ENCODE measurements at places on chromosomes 6 and 20.

- no peak for DNase-seq
These were observed 143.5 kb upstream of the BMP2 start for GRCh38 chr20:6623989-6624388.

DNA sequence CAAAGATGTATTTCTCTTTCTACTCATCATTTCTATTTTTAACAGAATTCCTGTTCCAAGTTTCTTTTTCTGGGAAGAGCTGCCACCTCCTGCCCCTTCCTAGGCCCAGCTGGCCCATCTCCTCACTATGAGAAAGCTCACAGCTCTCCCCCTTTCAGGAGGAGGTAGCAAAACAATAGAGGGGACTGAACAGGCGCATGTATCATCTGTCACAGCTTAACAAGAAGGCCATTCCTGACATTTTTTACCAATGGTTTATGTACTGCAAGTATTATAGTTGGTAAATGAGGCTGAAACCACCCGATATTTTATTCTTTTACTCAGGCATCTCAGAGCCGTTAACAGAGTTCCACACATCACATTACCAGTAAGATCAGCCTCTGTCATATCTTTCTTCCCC, 103.7 kb upstream of the MTHFD1L start:
- DNase-seq: no peak

GRCh38 chr6:117597755-117598154, 4.6 kb downstream of the GOPC start:
- DNase-seq: no peak

DNA sequence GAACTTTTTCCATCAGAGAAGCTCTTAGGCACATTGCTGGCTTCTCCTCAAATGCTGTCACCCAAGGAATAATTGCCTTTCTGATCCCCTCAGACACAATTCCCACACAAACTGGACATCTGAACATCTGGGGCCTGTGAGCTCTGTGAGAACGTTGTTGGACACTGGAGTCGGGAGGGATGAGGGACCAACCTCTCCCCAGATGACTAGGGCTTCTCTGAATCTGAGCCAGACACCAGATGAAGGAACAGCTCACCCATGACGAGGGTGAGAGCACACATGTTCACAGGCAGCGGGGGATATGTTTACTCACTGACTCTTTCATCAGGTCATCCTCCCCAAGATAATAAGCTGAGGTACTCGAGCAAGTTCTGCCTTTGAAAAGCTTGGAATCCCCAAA, 283.9 kb upstream of the SUPT3H start:
- DNase-seq: no peak

GRCh38 chr6:128240024-128240428, 280.4 kb downstream of the PTPRK start:
- no peak for DNase-seq

DNA sequence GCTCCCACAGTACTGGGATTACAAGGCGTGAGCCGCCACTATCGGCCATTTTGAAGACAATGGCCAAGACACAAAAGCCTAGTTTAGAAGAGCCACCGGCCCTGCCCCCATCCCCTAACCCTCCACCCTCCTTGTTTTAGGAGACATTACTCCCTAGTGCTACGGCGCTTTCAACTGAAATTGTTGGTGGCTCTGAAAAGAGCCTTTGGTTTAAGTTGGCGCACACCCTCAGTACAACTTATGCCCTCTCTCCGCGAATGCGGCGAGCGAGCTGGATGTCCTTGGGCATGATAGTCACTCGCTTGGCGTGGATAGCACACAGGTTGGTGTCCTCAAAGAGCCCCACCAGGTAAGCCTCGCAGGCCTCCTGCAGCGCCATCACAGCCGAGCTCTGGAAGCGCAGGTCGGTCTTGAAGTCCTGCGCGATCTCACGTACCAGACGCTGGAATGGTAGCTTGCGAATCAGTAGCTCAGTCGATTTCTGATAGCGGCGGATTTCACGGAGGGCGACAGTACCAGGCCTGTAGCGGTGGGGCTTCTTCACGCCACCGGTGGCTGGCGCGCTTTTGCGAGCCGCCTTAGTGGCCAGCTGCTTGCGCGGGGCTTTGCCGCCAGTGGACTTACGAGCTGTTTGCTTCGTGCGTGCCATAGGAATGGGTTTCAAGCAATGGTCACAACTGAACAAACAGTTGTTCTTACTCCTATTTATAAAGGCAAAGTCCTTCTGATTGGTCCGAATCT, 114.9 kb upstream of the BTN3A2 start:
- peak; percentile 84 for DNase-seq

DNA sequence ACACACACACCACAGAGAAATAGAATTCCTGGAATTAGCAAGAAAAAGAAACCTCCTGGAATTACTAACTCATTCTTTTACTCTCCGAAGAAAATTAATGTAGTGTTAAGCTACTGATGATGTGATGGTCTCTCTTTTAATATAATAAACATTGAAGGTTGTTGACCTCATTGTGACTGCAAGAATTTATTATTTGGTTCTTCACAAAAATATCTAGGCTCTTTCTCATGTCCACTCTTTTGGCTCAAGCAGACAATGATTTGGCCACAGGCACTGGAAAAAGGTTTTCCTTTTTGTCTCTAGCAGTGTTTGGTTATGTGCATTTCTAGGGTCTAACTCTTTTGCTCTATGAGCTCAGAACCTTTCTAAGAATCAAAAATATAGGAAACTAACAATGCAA, 811.9 kb downstream of the TENT5A start:
- no peak for DNase-seq

DNA sequence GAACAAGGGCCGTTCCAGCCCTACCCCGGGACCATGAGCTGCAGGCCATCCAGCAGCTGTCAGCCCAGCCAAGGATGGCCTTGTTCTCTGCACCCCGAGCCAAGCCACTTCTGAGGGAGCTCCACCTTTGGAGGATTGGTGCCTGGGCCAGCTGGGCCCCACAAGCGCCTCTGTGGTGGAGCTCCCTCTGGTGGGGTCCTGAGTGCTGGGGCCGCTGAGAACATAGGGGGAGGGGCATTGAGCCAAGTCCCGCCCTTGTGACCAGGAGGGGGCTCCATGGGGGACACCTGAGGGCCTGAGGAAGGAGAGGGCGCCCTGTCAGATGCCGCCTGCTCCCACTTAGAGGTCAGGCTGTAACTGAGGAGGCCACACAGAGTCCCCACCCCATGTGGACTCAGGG, 43.2 kb downstream of the YTHDF1 start:
- no peak for DNase-seq

DNA sequence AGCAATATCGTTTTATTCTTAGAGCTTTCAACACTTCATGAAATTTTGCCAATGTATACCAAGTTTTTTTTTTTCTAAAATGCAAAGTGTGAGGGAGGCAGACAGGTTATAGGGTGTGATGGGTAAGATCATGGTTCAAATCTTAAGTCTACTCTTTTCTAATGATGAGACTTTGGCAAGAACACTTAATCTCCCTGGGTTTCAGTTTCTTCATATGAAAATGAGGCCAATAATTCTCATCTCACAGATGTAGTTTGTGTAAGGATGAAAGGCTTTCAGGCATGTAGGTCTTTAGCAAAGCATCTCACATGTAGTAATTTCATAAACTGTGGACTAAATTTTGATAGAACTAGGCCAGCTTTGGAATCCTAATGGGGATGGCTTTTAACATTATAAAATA, 457.1 kb downstream of the QKI start:
- DNase-seq: no peak

DNA sequence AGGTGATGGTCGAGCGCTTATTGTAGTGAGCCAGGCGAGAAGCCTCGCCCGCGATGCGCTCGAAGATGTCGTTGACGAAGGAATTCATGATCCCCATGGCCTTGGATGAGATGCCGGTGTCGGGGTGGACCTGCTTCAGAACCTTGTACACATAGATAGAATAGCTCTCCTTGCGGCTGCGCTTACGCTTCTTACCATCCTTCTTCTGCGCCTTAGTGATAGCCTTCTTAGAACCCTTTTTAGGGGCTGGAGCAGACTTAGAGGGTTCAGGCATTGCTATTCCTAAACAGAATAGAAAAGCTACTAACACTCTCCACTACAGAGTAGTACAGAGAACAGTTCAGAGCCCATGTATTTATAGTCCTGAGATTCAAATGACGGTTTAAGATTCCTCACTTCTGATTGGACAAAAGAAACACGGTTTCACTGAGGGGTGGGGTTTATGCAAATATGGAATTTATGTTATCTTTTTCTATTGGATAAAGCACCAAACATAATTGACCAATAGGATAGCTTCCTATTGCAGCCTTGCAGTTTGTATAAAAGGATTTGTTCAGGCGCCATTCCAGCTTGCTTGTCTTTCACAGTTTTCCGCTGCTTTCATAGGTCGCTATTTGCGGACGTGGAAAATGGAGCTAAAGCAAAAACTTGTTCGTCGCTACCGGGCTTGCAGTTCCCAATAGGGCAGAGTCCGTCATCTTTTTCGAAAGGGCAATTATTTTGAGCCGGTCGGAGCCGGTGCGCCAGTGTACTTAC, 43.7 kb upstream of the HFE start:
- peak; percentile 98 for DNase-seq

- no peak for DNase-seq
These were observed 521.7 kb downstream of the EPM2A start for GRCh38 chr6:145213614-145214013.

DNA sequence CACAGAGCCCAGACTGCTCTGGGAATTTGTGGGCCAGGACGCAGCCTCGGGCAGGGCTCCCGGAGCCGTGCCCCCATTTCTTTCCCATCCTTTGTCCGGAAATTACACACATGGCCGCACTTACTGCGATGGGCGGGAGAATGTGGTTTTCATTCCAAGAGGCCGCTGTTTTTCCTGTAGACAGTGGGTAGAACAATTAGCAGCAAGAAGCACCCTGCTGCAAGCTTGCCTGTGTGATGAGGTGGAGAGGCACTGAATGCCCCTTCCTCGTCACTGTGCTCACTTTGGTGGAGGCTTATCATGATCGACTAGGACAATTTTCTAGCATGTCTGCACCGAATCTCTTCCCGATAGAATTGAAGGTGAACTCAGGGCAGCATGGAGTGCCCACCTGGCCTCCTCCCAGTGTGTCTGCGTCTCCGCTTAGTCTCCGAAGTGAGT, 102.8 kb downstream of the DACT2 start:
- DNase-seq: no peak

DNA sequence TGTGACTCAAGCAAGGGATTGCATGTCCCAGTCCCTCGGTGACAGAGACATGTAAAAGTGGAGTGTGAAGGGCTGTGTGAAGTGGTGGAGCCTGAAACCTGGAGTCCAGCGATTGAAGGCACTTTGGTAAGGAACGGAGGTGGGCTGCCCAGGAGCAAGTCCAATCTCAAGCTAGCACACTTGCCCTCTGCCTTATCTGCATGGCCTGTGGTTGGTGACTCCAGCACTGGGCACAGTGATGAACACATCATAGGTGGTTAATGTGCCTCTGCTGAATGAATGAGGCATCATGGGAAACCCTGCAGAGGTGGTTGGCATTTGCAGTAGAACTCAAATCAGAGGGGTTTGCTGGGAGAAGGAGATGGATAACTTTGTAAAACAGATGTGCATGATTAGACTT, 14.9 kb upstream of the ULBP3 start:
- DNase-seq: no peak

DNA sequence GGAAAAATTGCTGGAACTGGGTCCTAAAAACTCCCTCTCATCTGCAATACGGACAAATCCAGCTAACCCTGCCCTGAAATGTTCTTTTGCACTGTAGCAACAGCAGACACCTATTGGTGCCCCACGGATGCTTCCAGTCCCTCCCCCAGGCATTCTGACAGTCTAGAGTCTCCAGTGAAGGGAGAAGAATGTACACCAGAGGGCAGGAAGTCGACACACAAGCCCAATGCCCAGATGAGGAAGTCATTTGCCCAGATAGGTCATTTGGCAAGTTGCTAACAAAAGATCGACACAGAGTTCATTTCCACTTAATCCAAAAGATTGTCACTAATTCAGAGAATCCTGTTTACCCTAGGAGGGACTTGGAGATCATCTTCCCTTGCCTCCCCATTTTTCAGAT, 293.0 kb upstream of the PRDM1 start:
- DNase-seq: no peak

DNA sequence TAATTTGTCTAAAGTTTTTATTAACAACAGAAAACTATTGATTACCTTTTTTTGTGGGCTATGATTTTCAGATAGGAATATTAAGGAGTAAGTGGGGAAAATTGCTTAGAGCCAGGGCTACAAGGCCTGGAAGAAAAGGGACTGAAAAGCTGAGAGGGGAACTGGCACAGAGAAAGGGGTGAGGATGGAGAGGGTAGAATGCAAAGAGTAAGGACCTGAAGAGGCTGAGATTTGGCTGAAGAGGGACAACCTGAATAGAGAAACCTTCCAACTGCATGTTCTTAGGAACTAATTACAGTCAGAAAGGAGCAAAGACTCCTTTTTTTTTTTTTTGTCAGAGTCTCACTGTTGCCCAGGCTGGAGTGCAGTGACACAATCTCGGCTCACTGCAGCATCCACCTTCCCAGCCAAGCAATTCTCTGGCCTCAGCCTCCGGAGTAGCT, 16.7 kb downstream of the BTN2A1 start:
- DNase-seq: no peak

DNA sequence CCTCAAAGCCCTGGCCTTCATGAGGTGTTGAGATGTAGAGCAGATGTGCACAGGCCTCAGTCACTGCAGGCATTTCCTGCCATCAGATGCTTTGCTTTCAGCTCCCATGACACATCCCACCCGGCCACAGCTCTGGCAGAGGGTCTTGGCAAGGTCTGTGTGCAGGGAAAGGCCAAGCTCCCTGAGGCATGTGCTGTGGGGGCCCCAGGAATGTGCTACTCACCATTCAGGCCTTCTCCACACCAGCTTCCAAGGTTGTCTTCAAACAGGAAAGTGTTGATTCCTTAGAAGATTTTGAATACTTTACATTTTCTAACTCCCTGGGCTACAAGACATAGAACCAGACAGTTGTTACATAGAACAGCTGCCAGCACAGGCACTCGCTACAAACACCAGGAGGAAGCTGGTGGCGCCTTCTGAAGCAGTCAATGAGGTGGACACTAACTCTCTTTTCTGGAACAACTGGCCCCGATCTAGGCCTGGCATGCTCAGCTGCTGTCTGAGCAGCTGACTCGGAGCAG, 27.8 kb downstream of the CASS4 start:
- peak; percentile 87 for DNase-seq

DNA sequence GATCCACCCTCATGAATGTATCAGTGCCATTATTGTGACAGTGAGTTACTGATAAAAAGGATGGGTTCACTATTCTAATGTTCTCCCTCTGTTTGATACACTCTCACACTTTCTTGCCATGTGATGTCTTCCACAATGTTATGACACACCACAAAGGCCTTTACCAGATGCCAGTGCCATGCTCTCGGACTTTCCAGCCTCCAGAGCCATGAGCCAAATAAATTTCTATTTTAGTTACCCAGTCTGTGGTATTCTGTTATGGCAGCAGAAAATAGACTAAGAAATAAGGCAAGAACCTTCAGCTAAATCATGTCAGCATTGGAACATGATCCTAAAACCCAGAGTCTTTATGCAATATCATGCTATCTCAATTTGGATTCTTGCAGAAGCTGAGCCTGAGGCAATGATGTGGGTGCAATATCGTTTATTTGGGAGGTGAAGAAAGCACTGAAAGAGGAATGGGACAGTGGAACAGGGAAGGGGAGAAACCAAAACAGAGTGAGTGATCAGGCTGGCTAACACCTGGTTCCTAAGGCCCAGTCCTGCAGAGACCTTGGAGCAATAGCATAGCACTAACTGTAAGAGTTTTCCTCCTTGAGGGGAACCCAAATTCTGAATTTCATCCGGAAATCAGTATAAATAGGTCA, 130.4 kb upstream of the LRFN2 start:
- DNase-seq: no peak

GRCh38 chr20:47551841-47552240, 50.2 kb downstream of the NCOA3 start:
- no peak for DNase-seq

Data from fibroblast of the conjunctiva (primary cell).